Stimulated activated CD8-positive, alpha-beta memory T cell treated with anti-CD3 and anti-CD28 coated beads, Interleukin-4, amount 100 ng/mL, for 1 hour (primary cell): ENCODE measurements at places on chromosomes 1 and 21.

DNA sequence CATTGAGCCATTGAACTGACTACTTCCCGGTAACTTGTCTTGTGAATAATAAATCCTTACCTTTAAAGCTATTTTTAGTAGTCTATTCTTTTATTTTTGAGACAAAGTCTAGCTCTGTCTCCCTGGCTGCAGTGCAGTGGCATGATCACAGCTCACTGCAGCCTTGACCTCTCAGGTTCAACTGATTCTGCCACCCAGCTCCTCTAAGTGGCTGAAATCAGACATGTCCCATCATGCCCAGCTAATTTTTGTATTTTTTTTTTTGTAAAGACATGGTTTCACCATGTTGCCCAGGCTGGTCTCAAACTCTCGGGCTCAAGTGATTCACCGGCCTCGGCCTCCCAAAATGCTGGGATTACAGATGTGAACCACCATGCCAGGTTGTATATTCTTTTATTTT is 59.3 kb upstream of the PTGS2 start:
- no peak for DNase-seq

- no peak for DNase-seq
Measured at GRCh38 chr21:38987633-38988508, 182.1 kb downstream of the ETS2 start.

- no peak for DNase-seq
Measured at GRCh38 chr1:32454726-32455125, 10.1 kb upstream of the ZBTB8B start.

DNA sequence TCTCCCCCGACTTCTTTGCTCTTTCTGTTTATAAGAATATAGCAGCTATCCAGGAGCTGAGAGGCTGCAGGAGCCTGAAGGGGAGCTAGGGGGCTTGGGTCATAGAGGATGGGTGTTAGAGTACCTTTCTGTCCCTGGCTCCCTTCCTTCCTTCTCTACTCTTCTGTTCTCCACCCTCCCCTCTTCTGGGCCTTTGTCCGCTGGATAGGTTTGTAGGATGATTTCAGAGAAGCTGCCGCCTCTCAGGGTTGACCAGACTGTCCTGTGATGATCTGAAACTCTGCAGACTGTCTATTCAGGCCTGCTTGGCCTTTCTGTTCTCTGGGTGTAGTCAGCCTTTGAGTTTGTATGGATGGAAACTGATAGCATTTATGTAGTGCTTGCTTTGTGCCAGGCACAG is 26.3 kb downstream of the PPFIA4 start:
- no peak for DNase-seq

- no peak for DNase-seq
Measured at GRCh38 chr1:155072531-155073289, 5.9 kb upstream of the EFNA3 start.

DNA sequence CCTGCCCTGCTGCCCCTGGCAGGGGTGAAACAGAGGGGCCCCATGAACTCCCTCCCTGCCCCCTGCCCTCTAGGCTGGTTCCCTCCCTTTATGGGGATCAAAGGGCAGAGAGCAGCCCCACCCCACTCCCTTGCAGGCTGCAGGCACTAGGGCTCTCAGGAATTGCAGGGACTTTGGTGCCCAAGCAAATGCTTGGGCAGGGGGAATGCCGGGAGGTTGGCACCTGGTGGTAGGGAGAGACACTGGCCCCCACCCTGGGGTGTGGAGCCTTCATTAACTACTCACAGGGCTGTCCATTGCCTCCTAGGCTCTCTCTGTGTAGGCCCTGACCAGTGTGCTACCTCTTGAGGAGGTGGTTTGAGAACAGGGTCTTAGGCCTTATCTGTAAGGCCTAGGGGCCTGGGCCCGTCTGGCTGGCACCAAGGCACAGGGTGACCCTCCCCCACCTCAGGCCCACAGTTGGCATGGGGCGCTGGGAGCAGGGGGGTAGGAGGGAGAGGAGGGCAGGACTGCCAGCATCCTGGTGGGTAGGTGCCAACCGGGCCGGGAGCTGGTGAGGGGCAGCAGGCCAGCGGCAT is 4.7 kb downstream of the ZBTB7B start:
- DNase-seq, result no peak

DNA sequence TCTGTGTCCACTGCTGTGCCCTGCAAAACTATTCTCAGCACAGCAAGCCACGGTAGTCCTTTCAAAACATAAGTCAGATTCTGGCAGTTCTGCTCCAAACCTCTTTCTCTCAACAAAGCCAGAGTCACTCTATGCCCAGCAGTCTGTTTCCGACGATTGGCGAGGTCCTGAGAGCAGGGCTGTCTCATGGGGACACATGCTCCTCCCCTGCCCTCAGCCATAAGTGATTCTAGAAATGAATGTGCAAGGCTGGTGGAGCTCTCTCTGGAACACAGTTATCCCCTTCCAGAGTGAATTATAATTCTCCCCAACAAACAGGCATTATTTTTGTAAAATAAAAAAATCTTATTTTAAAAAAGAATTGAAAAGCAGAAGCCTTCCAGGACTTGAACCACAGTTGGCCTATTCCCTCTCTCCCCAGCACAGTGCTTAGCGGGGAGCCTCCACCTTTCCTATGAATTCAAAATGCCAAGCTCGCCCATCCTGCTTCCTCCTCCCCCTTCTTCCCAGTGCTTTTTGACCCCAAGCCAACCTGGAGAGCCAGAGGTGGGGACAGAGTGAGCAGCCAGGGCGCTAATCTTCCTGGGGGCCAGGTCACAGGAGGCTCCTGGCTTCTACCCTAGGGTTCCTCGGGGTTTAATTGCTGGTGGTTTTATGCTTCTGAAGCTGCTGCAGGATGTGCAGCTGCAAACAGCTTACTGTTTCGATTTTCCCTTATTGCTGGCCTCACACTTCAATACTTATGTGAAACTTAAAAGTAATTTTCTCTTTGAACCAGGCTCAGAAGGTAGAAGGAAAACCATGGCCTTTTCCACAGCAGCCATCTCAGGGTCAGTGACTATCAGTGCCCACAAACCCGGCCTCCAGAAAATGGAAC is 41.1 kb downstream of the KCNJ6 start:
- DNase-seq, result no peak

GRCh38 chr1:155318082-155318481 is 2.6 kb upstream of the RUSC1 start:
- no peak for DNase-seq

DNA sequence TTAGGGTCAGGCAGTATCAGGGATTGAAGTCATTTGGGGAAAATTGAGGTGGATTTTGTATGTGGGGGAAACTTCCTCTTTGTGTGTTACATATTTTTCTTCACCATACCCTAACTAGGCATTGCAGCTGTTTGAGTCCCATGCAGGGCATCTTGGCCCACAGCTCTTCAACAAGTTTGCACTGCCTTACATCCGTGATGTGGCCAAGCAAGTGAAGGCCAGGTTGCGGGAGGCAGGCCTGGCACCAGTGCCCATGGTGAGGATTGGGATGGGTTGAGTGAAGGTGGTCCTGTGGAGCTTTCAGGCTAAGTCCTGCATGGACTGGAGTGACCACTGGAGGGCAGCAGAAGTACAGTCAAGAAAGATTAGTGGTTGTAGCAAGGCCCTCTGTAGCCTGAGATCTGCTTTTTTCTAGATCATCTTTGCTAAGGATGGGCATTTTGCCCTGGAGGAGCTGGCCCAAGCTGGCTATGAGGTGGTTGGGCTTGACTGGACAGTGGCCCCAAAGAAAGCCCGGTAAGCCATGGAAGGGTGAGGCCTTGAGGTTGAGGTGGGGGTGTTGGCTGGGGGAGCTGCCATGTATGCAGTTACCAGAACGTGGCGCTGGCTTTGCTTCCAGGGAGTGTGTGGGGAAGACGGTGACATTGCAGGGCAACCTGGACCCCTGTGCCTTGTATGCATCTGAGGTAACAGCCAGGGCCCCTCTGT is 2.4 kb downstream of the UROD start:
- DNase-seq, result peak; percentile 61

GRCh38 chr1:243394601-243395464 is 139.0 kb downstream of the SDCCAG8 start:
- no peak for DNase-seq

DNA sequence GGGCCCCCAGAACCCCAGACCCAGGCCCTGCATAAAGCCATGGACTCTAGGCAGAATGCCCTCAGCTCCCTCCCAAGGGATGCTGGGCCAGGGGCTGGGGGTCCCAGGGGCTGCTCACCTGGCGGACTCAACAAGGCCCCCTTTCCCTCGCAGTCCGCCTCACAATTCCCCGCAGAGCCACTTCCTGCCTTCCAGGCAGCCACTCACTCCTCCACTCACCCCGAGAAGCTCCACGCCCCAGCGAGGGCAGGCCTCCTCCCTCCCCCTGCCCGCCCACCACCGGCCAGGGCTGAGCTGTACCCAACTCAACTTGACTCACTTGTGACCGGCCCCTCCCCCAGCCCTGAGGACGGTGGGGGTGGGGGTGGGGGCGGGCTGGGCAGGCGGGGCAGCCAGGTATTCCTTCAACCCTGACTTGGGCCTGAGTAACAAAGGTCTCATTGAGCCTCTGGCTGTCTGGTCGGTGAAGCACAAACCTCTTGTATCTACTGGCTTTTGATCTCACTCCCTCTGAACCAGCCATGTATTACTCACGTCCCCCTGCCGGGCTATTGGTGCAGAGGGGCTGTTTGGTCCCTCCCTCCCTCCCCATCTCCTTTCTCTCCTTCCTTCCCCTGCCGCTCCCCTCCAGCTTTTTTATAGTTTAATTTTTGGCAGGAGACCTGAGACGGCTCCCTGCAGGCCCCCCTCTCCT is 5.9 kb downstream of the BLACAT1 start:
- DNase-seq, result no peak

DNA sequence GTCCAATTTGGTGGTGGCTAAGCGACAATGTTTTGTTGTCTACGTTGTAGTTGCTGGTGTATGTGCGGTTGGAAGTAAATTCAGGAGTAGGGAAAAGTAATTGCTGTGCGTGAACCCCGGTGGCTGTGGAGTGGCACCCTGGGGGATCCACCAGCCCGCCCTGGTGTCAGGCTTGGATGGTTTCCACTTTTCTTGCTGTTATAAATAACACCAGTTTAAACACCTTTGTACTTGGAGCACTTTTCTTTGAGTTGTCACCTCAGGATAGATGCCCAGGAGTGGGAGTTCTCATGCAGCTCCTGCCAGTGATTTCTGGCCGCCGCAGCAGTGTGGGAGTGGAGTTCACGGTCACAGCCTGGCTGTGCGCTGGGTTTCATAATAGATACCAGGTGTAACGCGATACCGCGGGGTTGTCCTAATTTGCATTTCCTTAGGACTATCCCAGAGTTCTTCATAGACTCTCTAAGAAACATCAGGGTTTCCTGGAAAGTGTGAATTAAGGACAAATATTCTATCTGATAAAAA is 12.8 kb upstream of the TMEM200B start:
- no peak for DNase-seq

DNA sequence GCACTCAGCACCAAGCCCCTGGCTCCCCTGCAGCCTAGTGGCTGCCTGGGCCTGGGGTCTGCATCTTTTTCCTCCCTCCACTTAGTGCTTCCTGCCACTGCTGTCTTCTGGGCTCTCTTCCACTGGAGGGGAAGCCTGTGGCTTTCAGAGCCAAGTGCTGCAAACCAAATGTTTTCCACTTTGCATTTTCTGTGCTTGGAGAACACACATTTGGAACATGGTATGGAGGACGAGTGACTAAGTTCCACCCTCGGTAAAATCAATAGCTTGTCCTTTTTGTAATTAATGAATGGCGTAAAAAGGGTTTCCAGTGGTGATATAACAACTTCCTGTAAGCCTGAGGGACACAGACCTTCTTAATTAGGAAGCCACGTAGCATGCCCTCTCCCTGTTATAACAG is 10.1 kb upstream of the GPR153 start:
- DNase-seq, result no peak

DNA sequence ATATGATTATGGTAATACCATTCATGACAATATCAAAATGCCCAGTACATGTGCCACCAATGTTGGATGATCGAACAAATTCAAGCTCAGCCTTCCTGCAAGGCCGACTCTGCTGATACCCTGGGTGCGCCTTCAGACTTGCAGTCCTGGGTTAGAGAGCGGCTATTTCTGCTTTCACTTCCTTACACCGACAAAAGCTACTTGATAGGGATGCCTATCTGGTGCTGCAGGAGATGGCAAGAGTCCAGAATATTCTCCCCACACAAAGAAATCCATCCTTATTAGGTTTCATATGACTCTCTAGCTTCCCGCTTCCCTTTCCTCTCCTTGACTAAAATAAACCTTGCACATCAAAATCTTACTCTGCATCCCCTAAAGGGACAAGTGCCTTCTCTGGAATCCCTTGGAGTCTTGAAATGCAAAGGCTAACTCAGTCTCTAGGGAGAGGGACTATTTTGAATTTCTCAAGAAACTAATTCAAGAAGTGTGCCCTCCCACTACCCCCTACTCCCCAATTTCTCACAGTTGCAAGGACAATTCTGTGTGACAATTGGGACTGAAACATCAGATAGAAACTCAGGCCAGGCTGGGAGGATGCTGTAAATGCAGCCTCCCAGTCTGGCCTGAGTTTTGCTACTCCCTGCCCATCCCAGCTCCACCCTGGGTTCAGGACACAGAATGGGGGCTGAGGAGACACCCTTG is 103.1 kb upstream of the USP24 start:
- DNase-seq, result no peak

DNA sequence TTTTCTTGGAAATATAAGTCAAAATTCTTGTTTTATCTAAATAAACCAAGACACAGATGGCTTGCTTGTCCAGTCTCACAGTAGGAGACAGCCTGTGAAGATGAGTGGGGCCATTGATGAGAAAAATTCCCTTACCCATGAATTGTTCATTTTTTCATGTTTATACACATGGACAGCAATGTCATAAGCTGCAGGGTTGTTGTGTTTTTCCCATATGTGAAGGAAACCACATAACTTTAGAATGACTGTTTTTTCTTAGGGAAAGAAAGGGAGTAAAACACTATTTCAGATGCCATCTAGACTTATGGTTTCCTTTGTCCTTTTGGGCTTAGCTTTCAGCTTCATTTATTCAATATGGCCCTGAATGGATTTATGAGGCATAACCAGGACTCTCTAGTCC is 622.5 kb upstream of the NR5A2 start:
- DNase-seq, result no peak
